ENCODE measurements at places on chromosomes 2 and 18.

GRCh38 chr2:159650574-159650973 is 34.2 kb upstream of the BAZ2B start:
- no peak for DNase-seq

DNA sequence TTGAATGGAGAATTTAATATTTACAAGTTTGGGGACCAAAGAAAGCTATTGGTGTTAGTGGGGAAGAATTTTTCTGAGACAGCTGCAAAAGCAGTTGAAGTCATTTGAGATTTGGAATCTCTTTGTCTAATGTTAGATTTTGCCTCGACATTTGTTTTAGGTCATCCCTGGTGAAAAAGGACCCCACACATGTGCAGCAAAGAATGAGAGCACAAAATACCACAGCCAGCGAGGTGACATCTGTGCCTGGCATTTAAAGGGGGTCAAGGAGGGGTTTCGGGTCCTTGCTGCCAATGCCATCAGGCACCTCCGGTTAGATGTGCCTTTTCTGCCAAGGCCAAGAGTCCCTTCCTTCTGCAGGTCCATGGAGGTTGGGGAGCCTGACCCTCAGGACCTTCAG is 173.3 kb downstream of the TRIB2 start:
- DNase-seq = peak; percentile 14

DNA sequence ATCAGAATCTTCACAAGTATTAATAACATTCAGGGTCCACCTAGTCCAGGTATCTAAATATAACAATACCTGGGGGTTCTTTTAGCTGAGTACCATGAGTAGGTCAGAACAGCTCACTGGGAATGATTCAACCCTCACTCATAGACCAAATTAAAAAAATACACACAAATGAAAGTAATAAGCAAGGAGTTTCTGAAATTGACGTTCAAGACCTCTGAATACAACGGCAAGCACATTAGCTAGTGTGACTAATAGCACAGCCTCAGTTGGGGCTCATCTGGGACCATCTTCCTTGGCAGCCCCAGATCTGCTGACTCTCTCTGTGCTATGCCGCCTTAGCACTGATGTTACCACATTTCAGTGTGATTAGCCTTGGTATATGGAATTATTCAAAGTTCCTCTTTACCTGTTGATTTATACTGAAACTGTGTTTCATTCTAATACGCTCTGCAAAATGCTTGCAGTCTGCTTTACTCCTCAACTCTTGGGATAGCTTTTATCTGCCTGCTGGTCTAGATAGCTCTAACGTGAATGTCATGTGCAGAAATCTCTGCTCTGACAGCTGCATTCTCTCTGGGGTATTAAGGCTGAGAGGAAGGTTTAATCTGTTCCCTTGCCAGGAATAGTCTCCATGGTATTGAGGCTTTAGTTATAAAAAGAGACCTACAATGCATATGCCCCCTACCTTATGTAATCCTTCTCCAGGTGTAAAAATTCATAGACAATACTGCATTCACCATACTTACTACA is 153.3 kb downstream of the METTL4 start:
- peak; percentile 58 for DNase-seq

GRCh38 chr2:83826577-83826976 is 632.5 kb downstream of the SUCLG1 start:
- peak; percentile 7 for DNase-seq

DNA sequence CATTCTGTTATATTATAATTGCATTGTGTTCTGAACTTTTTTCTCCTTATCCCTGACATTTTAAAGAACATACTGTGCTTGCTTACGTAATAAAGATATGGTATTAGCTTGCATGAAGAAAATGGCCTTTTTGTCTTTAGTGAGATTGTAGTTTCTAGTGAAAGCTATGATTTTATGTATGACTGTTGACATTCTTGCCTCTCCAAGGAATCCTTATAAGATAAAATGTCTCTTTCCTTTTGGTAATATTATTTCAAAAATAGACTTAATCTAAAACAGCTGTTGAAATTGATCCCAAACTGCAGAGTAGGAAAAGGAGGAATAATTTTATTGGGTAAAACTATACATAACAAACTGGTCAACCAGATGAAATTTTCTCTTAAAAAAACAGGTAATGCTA is 40.8 kb upstream of the CCDC102B start:
- DNase-seq = no peak

DNA sequence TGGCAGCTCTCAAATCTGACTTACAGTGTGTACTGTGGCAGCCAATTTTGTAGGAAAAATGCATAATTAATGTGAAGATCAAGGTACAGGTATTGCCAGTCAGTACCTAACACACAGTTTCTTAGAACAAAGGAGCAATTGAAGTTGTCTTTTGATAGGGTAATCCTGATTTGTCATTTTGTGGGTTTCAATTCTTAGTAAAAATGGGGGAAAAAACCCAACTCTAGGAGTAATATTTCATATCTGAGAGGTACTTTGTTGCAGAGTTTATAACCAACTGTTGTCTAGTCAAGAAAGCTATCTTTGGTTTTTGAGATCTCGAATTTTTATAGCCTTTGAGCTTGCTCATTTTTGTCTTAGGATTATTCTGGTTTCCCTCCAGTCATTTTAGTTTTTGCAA is 16.1 kb downstream of the SPATS2L start:
- no peak for DNase-seq

- DNase-seq = no peak
Observed at GRCh38 chr18:45100321-45101105, 419.8 kb downstream of the SETBP1 start.

- no peak for DNase-seq
Observed at GRCh38 chr2:86323273-86324021, 14.0 kb downstream of the REEP1 start.

GRCh38 chr2:7324706-7325105 is 407.5 kb downstream of the RNF144A start:
- DNase-seq = no peak

GRCh38 chr2:240815761-240816583 is 4.0 kb downstream of the KIF1A start:
- DNase-seq = no peak

DNA sequence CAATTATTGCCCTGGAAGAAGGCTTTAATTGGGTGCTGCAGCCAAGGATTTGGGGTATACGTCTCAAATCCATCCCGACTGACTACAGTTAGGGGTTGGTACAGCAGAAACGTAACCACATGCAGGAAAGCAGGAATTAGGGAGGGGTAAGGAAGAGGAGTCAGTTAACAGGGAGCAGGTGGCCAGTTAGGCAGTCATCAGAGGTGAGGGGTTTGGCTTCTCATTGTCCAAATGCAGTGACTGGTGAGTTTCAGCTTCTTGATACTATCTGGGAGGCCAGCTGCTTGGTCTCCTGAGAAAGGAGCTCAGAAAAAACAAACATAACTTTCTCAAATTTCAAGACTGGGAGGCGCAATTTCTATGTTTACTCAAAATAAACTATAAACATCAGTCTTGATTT is 38.8 kb upstream of the UBE2F start:
- peak; percentile 32 for DNase-seq
